ENCODE measurements at places on chromosomes 4 and X.

DNA sequence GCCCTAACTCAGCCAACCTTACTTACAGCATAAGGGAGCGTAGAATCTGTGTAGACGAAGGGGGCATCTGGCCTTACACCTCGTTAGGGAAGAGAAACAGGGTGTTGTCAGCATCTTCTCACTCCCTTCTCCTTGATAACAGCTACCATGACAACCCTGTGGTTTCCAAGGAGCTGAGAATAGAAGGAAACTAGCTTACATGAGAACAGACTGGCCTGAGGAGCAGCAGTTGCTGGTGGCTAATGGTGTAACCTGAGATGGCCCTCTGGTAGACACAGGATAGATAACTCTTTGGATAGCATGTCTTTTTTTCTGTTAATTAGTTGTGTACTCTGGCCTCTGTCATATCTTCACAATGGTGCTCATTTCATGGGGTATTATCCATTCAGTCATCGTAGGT, 14.6 kb downstream of the PLP1 start:
- DNase-seq: no peak

DNA sequence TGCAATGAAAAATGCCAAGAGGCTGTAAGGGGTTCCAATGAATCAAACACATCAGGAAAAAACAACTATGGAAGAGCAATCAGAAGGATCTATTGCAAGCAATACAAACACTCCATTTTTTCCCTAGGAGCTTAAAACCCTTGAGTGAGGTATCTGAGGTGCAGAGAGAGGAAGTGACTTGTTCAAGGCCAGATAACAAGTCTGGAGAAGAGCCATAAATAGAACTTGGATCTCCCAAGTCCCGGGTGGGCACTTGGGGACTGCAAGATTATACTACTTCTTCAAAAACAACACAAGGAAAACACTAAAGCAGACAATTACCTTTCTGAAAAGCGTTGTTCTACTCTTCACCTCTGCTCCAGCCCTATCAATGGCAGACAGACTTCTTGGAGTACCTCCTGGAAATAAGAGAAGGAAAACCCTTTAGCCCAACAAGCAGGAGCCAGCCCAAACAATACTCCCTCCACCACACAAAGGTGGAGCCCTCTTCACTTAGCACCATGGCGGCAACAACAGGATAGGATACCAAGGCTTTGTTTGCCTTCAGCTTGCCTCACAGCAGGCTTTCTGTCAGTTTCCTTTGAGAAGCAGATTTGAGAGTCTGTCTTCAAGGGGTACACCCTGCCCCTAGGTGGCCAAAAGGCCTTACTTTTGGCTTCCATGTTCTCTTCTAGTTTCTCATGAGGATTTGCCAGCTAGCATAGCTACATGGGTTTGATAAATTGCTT, 26.0 kb downstream of the AIFM1 start:
- no peak for DNase-seq

DNA sequence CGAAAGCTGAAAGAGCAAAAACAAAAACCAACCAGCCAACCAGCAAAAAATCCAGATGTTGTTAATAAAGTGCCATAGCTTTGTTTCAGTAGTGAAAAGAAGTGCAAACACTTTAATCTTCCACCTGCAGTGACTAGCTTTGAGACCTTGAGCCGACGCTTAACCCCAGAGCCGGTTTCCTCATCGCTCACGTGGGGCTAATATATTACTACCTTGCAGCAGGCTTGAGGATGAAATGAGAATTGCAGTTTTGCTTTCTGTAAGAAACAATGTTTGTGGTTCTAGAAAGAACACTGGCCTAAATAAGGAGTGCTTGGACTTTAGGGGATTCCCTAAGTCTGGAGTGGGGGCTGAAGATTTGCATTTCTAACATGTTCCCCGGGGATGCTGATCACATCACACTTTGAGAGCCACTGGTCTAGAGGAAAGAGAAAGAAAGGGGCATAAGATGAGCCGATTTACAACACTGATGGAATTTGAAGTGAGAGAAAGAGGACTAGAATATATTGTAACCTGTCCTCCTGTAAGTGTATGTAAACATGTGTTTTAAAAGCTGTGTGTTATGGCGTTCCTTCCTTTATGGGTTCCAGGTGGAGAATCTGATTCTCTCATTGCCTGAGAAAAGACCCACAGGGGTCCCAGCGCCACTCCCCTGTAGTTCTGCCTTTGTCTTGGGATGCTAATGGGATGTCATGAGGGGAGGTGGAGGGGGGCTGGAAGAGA, 1.4 kb downstream of the FGF2 start:
- DNase-seq: no peak

GRCh38 chr4:156953951-156954350, 17.6 kb downstream of the PDGFC start:
- no peak for DNase-seq

DNA sequence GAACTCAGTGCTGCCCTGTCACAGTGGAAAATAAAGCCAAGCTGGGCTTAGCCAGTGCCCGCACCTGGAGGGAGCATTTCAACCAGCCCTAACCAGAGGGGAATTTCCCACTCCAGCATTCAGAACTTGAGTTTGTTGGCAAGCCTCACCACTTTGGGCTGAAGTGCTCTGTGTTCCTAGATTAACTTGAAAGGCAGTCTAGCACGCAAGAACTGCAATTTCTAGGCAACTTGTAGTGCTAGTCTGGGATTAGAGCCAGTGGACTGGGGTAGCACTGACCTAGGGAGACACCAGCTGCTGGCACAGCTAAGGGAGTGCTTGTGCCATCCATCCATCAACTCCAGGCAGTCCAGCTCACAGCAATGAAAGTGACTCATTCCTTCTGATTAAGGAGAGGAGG, 1060.6 kb upstream of the GRID2 start:
- no peak for DNase-seq

GRCh38 chr4:4480685-4481398, 61.0 kb downstream of the STX18 start:
- DNase-seq: no peak

GRCh38 chr4:123170843-123171242, 225.8 kb upstream of the SPRY1 start:
- DNase-seq: no peak

DNA sequence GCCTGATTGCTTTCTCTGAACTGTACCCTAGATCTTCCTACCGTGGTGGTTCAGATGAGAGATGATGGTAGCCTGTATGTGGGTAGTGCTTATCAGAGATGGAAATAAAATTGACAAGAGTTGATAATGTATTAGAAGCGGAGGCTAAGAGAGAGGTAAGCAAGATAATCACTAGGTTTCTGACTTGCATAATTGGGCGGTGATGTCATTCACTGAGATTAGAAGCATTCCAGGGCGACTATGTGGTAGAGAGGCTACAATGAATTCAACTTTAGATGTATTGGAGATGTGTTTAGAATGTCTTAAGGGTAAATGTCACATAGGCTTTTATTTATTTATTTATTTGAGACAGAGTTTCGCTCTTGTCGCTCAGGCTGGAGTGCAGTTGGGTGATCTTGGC, 415 bp upstream of the TENM3 start:
- no peak for DNase-seq

DNA sequence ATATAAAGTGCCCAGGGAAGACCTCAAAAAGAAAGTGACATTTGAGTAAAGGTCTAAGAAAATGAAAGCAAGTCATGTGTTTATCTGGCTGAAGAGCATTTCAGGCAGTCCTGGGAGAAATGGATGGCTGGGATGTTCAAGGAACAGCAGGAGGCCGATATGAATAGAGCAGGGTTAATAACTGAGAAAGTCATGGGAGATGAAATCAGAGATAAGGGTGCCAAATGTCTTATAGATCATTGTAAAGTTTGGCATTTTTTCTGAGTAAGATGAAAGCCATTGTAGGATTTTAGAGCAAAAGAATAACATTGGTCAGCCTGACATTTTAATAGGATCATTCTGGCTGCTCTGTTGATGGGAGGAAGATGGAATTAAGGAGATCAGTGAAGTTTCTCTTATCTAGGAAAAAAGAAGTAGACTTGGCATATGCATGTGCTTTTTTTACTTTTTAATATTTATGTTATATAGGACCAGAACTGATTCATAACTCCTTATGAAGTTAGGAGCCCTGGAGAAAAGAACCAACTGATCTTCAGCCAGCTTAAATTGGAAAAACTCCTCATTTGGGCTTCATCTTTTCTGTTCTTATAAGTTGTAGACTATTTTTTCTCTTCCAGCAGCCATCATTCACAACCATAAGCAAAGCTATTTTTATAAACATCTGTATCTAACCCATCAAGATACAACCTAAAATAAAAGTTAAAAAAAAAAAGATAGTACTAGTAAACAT, 18.6 kb downstream of the AIMP1 start:
- DNase-seq: no peak

DNA sequence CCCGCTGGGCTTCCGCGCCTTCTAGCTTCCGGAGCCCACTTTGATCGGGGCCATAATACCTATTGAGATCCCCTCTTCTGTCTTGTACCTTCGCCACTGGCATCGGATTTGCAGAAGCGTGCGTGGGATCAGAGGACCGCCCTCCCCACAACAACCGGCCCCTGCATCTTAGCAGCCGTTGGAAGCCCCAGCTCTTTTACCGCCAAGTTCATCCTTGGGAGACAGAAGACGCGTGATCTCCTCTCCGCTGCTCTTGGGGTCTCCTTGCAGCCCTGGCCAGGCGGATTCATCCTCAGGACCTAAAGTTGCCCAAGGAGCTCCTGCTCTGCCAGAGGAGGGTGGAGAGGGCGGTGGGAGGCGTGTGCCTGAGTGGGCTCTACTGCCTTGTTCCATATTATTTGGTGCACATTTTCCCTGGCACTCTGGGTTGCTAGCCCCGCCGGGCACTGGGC, 1.6 kb downstream of the SLIT2 start:
- no peak for DNase-seq

- DNase-seq: no peak
Measured at GRCh38 chr4:112532267-112532666, 16.3 kb upstream of the NEUROG2 start.

DNA sequence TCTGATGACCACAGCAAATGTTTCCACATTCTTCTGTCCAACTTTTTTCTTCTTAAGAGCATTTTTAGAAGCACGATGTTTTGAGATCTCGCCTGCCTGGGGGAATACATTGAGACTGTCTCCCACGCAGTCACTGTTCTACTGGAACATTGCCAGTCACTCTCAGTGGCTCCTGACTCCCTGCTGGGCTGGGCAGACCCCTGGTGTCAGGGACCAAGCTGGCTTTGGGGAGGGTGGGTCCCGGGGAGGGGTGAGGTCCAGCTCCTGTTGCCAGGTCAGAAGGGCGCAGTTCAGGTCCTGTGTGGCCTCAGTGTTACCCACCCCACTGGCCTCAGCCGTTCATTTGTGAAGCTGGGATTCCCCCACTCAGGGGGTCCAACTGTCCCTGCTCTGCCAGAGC, 18.9 kb upstream of the ABLIM2 start:
- no peak for DNase-seq

DNA sequence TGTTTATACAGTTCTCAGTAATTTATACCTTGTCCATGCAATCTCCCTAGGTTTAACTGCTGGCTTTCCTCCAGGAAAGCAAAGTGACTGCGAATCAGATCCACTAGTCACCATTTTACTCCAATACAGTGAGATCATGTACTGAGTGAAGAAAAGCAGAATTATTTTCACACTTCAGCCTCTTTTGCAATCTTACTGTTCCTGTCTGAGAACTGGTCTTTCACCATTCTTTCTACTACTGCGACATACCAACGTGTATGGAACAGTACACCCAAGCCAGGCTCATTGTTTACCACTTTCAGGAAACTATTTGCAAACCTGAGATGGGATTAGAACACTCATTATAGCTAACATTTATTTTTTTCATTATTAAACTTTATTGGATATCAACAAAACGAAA, 8.0 kb upstream of the MSL3 start:
- no peak for DNase-seq

DNA sequence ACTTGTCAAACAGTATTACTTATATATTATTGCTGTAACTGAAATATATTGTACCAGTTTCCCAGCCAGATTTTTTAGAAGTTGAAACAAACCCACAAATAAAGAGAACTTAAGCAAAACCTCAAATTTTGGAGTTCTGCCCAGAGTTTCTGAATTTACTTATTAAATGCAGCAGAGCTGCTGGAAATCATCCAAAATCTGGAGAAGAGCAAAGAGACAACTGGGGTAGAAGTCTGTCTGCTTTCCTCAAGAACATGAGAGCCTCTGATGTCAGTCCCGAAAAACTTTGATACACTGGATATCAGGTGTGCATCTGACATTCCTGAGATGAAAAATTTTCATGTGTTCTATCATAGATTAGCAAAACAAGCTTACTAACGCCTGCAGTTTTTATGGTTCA, 325.9 kb downstream of the NR3C2 start:
- no peak for DNase-seq

DNA sequence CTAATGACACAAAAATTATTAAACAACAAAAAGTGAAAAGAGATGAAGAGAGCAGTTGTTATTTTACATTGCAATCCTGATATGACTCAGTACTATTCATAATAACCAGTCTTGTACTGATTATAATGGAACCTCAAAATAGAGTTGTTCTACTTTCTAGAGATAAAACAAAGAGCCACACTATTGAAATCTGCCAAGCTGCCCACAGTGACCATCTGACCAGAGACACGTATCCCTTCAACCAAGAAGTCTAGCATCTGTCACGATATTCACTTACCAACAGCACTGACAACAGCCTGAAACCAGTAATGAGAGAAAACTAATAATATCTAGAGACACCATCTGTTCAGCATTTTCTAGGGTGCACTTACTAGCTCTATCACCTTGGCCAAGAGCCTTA, 466.7 kb downstream of the NKX6-1 start:
- no peak for DNase-seq

All from NCI-H774 (cell line).